ENCODE measurements at places on chromosomes 4 and X. TPM values are rescaled to one million over a fixed set of nuclear protein-coding genes. Genes with fewer than 3 reads are reported as not detected.

HGFAC gene
- total RNA-seq, result 0.49 TPM

- H3K27ac ChIP-seq, result no peak overlapping the region
- H3K4me3 ChIP-seq, result no peak overlapping the region
- H3K27me3 ChIP-seq, result no peaks in the 10 kb centered on the region
- no peak for DNase-seq
- no peaks in the 10 kb centered on the region for H3K4me1 ChIP-seq
Observed at GRCh38 chr4:5976431-5976830, 41.8 kb downstream of the C4orf50 start.

C4orf54 gene
- not detected for total RNA-seq

GRCh38 chrX:69501429-69501828 lies 2.7 kb upstream of the NALF2 start:
- H3K27ac ChIP-seq, result no peak overlapping the region
- no peaks in the 10 kb centered on the region for H3K36me3 ChIP-seq
- no peak overlapping the region for H3K4me3 ChIP-seq
- H3K4me1 ChIP-seq, result no peaks in the 10 kb centered on the region

- H3K36me3 ChIP-seq, result no peaks in the 10 kb centered on the region
- peak overlapping the region; percentile 54 for H3K4me3 ChIP-seq
- H3K4me1 ChIP-seq, result no peaks in the 10 kb centered on the region
- peaks cover 2% of the 10 kb centered on the region for H3K27me3 ChIP-seq
Observed at GRCh38 chrX:18424482-18425198, 768 bp upstream of the CDKL5 start.

GRCh38 chrX:105738162-105738561 lies 84.2 kb upstream of the NRK start:
- no peak overlapping the region for H3K27ac ChIP-seq
- DNase-seq, result no peak
- no peaks in the 10 kb centered on the region for H3K36me3 ChIP-seq

GRCh38 chr4:128286474-128287058 lies 1.0 kb downstream of the PGRMC2 start:
- peak overlapping the region; percentile 31 for H3K27ac ChIP-seq
- H3K4me3 ChIP-seq, result peak overlapping the region; percentile 66
- no peaks in the 10 kb centered on the region for H3K27me3 ChIP-seq
- DNase-seq, result peak; percentile 71
- H3K36me3 ChIP-seq, result no peaks in the 10 kb centered on the region

AMBN gene
- total RNA-seq, result not detected

GRCh38 chr4:3389233-3390215 lies 52.2 kb upstream of the HGFAC start:
- no peak overlapping the region for H3K4me3 ChIP-seq
- H3K4me1 ChIP-seq, result peaks cover 36% of the 10 kb centered on the region
- H3K27ac ChIP-seq, result peak overlapping the region; percentile 24
- DNase-seq, result no peak

- H3K27ac ChIP-seq, result no peak overlapping the region
- DNase-seq, result no peak
- H3K4me3 ChIP-seq, result no peak overlapping the region
- no peaks in the 10 kb centered on the region for H3K27me3 ChIP-seq
Observed at GRCh38 chrX:23483396-23483795, 148.7 kb downstream of the PTCHD1 start.

DNA sequence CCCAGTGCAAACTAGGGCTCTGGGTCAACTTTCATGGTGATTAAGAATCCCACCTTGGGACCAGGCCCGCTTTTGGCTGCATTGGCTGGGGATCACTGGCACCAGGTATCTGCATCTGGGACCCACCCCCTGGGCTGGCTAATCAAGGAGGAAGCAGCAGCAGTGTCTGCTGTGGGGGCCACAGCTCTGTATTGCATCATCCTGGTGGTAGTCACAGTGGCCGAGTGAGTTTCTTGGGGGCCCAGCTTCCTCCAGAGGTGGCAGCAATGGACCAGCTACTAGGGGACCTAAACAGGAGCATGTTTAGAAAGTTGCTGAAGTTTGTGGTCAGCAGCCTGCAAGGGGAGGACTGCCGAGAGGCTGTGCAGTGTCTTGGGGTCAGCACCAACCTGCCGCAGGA lies 15.7 kb downstream of the LNX1 start:
- H3K4me1 ChIP-seq, result peaks cover 36% of the 10 kb centered on the region
- no peak overlapping the region for H3K4me3 ChIP-seq
- H3K36me3 ChIP-seq, result no peaks in the 10 kb centered on the region
- no peak for DNase-seq

STATH gene
- not detected for total RNA-seq

DNA sequence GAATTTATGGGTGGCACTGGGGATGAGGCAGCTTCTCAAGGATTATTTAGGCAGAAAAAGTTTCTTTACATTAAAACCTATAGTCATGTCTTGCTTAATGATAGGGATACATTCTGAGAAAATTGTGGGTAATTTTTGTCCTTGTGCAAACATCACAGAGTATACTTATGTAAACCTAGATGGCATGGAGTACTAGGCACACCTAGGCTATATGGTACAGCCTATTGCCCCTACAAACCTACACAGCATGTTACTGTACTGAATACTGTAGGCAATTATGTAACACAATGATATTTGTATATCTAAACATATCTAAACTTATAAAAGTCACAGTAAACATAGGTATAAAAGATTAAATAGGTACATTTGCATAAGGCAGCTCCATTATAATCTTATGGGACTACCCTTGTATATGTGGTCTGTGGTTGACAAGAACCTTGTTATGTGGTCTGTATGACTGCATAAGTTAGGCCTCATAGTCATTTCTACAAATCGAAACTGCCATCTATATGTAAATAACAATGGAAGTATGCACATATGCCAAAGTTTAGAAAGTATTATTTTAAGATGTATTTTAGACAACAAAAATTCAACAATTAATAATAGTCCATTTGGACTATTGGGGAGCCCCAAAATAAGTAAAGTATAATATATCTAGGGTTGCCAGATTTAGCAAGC lies 87.3 kb downstream of the CFAP299 start:
- H3K27me3 ChIP-seq, result no peaks in the 10 kb centered on the region
- H3K36me3 ChIP-seq, result no peaks in the 10 kb centered on the region
- no peak overlapping the region for H3K27ac ChIP-seq
- H3K4me3 ChIP-seq, result no peak overlapping the region
- DNase-seq, result no peak

GRCh38 chr4:101102114-101102742 lies 245.1 kb downstream of the PPP3CA start:
- DNase-seq, result peak; percentile 91
- H3K27me3 ChIP-seq, result no peaks in the 10 kb centered on the region
- H3K4me1 ChIP-seq, result peaks cover 28% of the 10 kb centered on the region
- peak overlapping the region; percentile 3 for H3K27ac ChIP-seq
- H3K36me3 ChIP-seq, result no peaks in the 10 kb centered on the region

GRCh38 chrX:110877326-110877725 lies 81.7 kb upstream of the CHRDL1 start:
- no peaks in the 10 kb centered on the region for H3K36me3 ChIP-seq
- H3K4me1 ChIP-seq, result no peaks in the 10 kb centered on the region
- H3K27ac ChIP-seq, result no peak overlapping the region
- H3K4me3 ChIP-seq, result no peak overlapping the region
- DNase-seq, result no peak

DNA sequence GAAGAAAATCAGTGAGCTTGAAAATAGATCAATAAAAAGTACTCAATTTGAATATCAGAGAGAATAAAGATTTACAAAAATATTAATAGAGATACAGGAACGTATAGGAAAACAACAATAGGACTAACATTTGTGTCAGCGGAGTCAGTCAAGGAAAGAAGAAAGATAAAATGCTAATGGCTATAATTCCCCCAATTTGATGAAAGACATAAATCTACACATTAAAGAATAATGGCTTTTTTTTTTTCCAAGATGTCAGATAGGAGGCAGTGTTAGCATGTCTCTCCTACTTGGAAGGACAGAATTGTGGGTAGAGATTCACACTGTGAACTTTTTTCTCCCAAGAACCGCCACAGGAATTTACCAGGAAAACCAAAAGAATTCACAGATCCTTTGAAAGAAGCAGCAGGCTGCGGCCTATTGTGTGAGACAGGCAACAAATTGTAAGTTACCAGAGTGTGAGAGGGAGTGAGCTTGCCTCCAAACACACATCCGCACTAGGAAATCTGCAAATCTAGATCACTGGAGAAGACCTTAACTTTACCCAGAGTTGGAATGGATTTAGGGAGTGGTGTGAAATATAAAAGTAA lies 249.9 kb downstream of the PRDM5 start:
- no peaks in the 10 kb centered on the region for H3K27me3 ChIP-seq
- H3K27ac ChIP-seq, result no peak overlapping the region
- H3K36me3 ChIP-seq, result no peaks in the 10 kb centered on the region
- DNase-seq, result no peak
- H3K4me1 ChIP-seq, result no peaks in the 10 kb centered on the region

GRCh38 chrX:2647627-2648026 lies 43.5 kb upstream of the CD99 start:
- DNase-seq, result no peak
- peaks cover 10% of the 10 kb centered on the region for H3K4me1 ChIP-seq
- no peak overlapping the region for H3K4me3 ChIP-seq
- H3K27ac ChIP-seq, result no peak overlapping the region
- no peaks in the 10 kb centered on the region for H3K27me3 ChIP-seq

Data from endothelial cell of umbilical vein (primary cell).